Activated CD8-positive, alpha-beta memory T cell treated with anti-CD3 and anti-CD28 coated beads, Interleukin-2, amount 10 ng/mL, durations not matched to agents 7 days and 5 days (primary cell): ENCODE measurements at places on chromosomes 4 and X. TPM values are rescaled to one million over a fixed set of nuclear protein-coding genes. Genes with fewer than 3 reads are reported as not detected.

GRCh38 chrX:152861116-152861515 is 30.3 kb downstream of the NSDHL start:
- H3K36me3 ChIP-seq: peaks cover 4% of the 10 kb centered on the region
- no peak overlapping the region for H3K4me3 ChIP-seq
- no peak overlapping the region for H3K27ac ChIP-seq
- H3K27me3 ChIP-seq: no peaks in the 10 kb centered on the region
- DNase-seq: no peak

GRCh38 chrX:71609095-71609750 is 9.1 kb downstream of the CXCR3 start:
- DNase-seq: no peak
- peaks cover 61% of the 10 kb centered on the region for H3K36me3 ChIP-seq
- H3K27me3 ChIP-seq: no peaks in the 10 kb centered on the region
- H3K4me3 ChIP-seq: no peak overlapping the region
- H3K27ac ChIP-seq: peak overlapping the region; percentile 35
- peaks cover 64% of the 10 kb centered on the region for H3K4me1 ChIP-seq

DNA sequence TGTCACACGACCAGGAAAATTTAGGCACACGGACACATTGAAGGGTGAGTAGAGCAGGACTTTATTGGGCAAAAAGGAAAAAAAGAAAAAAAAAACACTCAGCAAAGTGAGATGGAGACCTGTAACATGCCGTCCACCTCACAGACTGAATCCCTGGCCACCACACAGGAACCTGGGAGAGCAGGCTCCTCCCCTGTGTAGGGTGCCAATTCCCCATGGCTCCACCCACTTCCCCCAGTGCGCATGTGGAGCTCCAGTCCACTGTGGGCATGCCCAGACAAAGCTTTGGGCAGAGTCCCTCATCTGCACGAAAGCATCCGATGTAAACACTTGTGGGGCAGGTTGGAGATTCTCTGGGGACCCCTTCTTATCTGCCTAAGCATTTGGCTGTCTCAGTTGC is 23.6 kb upstream of the CBR4 start:
- no peak overlapping the region for H3K4me3 ChIP-seq
- H3K27ac ChIP-seq: no peak overlapping the region
- no peak for DNase-seq

DNA sequence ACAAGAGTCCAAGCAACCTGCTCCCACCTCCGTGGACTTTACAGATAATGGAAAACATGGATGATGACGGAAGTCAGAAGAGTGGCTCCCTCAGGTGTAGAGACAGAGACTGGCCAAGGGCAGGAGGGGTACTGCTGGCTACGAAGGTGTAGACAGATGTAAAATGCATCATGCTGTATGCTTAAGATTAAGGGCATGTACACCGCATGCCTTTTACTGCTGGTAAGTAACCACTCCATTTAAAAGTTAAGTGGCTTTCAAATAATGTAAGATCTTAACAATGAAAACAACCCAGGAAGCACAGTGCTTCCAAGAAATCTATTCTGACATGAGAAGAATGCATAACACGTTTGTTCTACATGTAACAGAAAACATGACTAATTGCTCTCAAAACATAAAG is 76.9 kb upstream of the FAM9B start:
- no peak for DNase-seq

TMEM47 gene
- total RNA-seq: not detected

FGFBP2 gene
- total RNA-seq: 2.0 TPM

GRCh38 chrX:4094926-4095325 is 381.5 kb upstream of the PRKX start:
- H3K36me3 ChIP-seq: no peaks in the 10 kb centered on the region
- no peaks in the 10 kb centered on the region for H3K27me3 ChIP-seq
- no peak overlapping the region for H3K4me3 ChIP-seq
- no peaks in the 10 kb centered on the region for H3K4me1 ChIP-seq

- no peaks in the 10 kb centered on the region for H3K36me3 ChIP-seq
- no peak overlapping the region for H3K27ac ChIP-seq
- H3K4me3 ChIP-seq: no peak overlapping the region
- no peak for DNase-seq
- H3K27me3 ChIP-seq: peaks cover 13% of the 10 kb centered on the region
Observed at GRCh38 chr4:143313521-143313920, 23.2 kb upstream of the GAB1 start.

GRCh38 chr4:155722336-155722735 is 36.5 kb upstream of the GUCY1B1 start:
- no peaks in the 10 kb centered on the region for H3K4me1 ChIP-seq
- DNase-seq: no peak
- H3K27me3 ChIP-seq: no peaks in the 10 kb centered on the region
- H3K27ac ChIP-seq: no peak overlapping the region
- no peak overlapping the region for H3K4me3 ChIP-seq

TMPRSS11A gene
- not detected for total RNA-seq

DNA sequence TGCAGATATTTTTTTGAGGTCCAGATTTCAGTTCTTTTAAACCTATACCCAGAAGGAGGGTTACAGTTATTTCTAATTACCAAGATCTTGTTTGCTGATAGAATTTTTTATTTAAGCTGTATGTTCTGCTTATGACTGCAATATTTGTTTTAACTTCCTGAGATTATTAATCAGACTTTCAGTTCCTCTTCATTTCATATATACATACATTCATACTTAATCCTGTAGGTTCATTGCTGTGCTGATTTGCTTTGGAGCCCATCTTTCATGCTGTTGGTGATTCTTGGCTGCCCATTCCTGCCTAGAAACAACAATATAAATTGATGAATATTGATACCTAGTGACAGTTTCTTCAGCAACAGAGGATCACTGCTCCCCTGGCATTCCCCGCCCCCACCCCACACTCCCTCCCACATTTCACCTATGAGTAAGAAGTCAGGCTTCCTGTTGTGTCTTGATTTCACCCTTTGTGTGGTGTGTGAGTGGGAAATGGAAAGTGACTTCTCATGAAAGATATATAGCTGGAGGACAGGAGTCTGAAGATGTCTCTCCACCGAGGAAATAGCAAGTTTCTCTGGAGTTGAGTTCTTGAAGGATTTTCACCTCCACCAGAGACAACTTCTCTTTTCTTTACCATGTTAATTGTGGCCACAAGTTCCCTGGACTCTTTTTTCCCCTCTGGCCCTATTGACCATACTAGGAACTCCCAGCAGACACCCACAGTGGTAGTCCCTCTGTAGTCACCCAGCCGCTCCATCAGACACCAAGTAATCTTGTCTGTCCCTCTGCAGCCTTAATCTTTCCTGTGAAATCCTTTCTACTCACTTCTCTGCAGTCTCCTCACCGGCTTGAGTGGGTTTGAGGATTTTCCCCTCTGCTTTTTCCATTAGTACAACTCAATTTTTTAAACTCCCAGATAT is 118.4 kb downstream of the ASB9 start:
- DNase-seq: peak; percentile 41
- peaks cover 19% of the 10 kb centered on the region for H3K4me1 ChIP-seq
- peaks cover 12% of the 10 kb centered on the region for H3K27me3 ChIP-seq

DNA sequence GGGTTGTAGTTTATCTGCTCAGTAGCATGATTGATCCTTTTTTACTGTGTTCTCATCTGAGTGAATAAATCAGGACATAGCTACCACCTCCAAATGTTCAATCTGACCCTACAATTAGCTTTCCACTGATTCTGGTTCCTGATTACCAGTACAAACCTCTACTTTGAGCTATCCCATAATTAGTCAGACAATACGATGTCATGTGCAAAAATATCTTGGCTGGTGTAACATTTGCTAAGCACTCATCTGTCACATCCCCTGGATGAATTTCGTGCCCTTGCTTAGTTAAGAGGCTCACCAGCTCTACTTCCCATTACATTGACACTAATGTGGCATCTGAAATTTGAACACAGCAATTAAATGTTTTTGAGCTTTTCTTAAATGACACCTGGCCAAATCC is 1101.0 kb upstream of the PCDH7 start:
- no peaks in the 10 kb centered on the region for H3K36me3 ChIP-seq
- no peak overlapping the region for H3K27ac ChIP-seq
- H3K4me1 ChIP-seq: no peaks in the 10 kb centered on the region

- H3K4me1 ChIP-seq: no peaks in the 10 kb centered on the region
- no peaks in the 10 kb centered on the region for H3K27me3 ChIP-seq
- H3K4me3 ChIP-seq: no peak overlapping the region
- H3K36me3 ChIP-seq: peaks cover 1% of the 10 kb centered on the region
- DNase-seq: no peak
- H3K27ac ChIP-seq: no peak overlapping the region
Observed at GRCh38 chrX:16666541-16666940, 16.6 kb downstream of the S100G start.

DNA sequence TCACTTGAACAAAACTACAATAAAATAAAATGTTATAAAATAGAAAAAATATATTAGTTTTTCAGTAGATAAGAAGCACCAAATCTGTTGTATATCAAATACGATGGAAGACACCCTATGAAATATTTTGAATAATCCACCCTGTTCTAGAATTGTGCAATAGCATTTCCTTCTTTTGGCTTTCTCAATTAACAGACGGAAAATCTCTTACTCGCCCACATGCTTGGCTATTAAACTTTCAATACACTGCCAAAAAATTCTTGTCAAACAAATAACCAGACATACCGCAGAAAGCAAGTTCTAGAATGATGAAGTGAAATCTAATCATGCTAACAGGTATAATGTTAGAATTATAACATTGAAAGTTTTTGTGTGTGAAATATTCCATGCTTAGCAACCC is 671.6 kb upstream of the SLIT2 start:
- no peaks in the 10 kb centered on the region for H3K27me3 ChIP-seq
- no peak overlapping the region for H3K4me3 ChIP-seq
- DNase-seq: no peak
- H3K4me1 ChIP-seq: no peaks in the 10 kb centered on the region
- no peaks in the 10 kb centered on the region for H3K36me3 ChIP-seq

KIT gene
- 0.96 TPM for total RNA-seq

- peak overlapping the region; percentile 61 for H3K4me3 ChIP-seq
- no peaks in the 10 kb centered on the region for H3K27me3 ChIP-seq
- DNase-seq: peak; percentile 60
Observed at GRCh38 chr4:98662626-98663225, 4.3 kb upstream of the TSPAN5 start.

DNA sequence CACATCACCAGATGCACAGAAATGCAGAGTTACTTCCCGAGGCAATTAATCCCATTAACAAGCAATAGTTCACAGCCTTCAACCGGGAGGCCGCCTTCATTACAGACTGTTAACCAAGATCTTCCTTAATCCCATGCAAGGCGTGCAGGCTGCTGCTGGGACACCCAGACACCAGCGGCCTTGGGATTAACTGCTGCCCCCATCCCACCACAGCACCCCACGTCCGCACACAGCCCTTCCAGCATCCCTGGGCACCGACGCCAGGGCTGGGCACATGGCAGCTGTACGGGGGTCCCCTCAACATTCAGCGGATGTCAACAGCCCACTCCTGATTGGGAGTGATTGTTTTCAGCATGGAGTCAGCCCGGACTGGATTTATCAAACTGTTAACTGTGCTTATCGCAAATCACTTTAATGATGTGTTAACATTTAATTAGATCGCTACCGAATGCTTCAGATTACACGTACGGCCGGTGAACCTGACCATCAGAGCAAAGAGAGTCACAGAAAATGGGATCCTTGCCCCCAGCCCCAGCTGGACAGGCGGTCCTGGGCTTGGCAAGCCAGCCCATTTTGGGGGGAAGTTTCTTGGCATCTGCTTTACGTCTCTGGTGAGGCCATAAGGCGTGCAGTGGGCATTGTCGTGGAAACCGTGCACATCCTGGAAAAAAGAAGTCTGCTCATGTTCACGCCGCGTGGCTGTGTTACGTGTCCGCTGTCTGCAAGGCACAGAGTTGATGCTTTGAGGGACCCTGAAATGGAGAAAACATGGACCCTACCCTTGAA is 126.4 kb downstream of the HMX1 start:
- no peaks in the 10 kb centered on the region for H3K27me3 ChIP-seq
- no peak for DNase-seq

PGAM4 gene
- total RNA-seq: not detected

PNMA6F gene
- not detected for total RNA-seq

DNA sequence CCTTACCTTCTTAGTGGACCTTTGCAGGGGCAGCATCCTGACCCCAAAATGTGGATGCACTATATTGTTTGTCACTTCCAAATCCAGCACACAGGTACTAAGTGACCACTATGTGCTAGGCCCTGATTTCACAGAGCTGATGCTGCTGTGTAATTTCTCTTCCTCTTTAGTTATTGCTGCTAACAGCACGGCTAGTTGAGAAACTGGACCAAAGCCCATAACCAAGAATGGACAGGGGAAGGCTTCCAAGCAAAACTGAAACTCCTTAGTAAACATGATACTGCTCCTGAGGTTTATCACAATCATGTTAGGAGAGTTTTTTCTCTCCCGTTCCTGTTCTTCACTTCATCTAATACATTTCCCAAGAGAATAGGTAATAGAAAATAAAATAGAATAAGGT is 172.9 kb upstream of the TTC29 start:
- H3K27ac ChIP-seq: no peak overlapping the region
- no peak for DNase-seq
- no peaks in the 10 kb centered on the region for H3K4me1 ChIP-seq
- H3K27me3 ChIP-seq: peaks cover 10% of the 10 kb centered on the region
- H3K4me3 ChIP-seq: no peak overlapping the region

SCML2 gene
- total RNA-seq: 2.6 TPM

DMP1 gene
- total RNA-seq: not detected

FAT4 gene
- total RNA-seq: not detected

- no peaks in the 10 kb centered on the region for H3K27me3 ChIP-seq
- peaks cover 49% of the 10 kb centered on the region for H3K4me1 ChIP-seq
Observed at GRCh38 chr4:189940178-189941004, at the start of gene FRG1. Gene FRG1 (plus strand): TSS chr4:189940872. CDS start chr4:189941010, 138 bp downstream.

ODAPH gene
- total RNA-seq: 0.41 TPM

SULT1B1 gene
- 0.26 TPM for total RNA-seq

SLC6A14 gene
- not detected for total RNA-seq

DNA sequence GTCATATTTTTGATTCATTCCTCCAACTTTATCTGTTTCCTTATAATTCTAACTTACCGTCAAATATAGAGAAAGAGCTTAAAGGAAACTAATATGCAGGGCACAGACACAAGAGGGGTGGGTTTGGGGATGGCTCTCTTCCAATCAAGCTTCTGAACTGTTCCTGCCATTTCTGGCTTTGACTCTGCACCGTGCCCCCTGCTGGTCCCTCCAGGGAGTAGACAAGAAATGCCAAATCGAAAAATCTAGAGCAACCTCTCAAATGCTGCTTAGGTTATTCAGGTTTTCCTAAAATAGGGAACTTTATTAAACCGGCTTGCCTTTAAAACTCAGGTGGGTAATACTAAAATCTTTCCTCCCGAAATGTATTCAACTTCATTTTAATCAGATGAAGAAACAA is 39.8 kb upstream of the VCX3A start:
- H3K27ac ChIP-seq: no peak overlapping the region
- H3K4me1 ChIP-seq: no peaks in the 10 kb centered on the region
- H3K4me3 ChIP-seq: no peak overlapping the region
- DNase-seq: no peak
- H3K36me3 ChIP-seq: no peaks in the 10 kb centered on the region

TEX11 gene
- total RNA-seq: 0.16 TPM

CSAG3 gene
- total RNA-seq: 1.8 TPM

PPP2R2C gene
- total RNA-seq: not detected

- peaks cover 9% of the 10 kb centered on the region for H3K27me3 ChIP-seq
- no peaks in the 10 kb centered on the region for H3K36me3 ChIP-seq
- H3K4me3 ChIP-seq: no peak overlapping the region
- H3K27ac ChIP-seq: no peak overlapping the region
- no peak for DNase-seq
Observed at GRCh38 chrX:794311-794710, 163.7 kb downstream of the SHOX start.

UGT8 gene
- 0.63 TPM for total RNA-seq

SH2D1A gene
- total RNA-seq: 61.8 TPM

GRCh38 chr4:37732526-37733186 is 46.5 kb upstream of the RELL1 start:
- H3K27me3 ChIP-seq: no peaks in the 10 kb centered on the region
- H3K4me3 ChIP-seq: no peak overlapping the region
- no peak overlapping the region for H3K27ac ChIP-seq
- H3K4me1 ChIP-seq: no peaks in the 10 kb centered on the region
